ENCODE measurements at places on chromosomes 13 and 19.
A peak's percentile ranks its signal among the peaks of the same experiment; 100 is the strongest.

DNA sequence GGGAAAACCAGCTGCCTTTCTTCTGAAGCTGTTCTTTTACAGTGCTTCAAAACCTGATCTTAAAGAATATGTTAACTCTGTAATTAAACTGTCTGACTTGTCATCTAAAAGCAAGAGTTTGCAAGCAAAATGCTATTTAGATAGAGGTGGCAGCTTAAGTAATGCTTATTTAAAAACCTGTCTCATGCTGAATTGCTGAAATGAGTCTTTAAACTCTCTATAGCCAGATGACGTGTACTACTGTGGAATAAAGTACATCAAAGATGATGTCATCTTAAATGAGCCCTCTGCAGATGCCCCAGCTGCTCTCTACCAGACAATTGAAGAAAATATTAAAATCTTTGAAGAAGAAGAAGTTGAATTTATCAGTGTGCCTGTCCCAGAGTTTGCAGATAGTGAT, 22.9 kb downstream of the ITM2B start:
- DNase-seq, result no peak

GRCh38 chr13:109182777-109183465, 553.5 kb downstream of the MYO16 start:
- no peak for DNase-seq

GRCh38 chr13:32824061-32824460, 192.2 kb upstream of the KL start:
- DNase-seq, result no peak

- no peak for DNase-seq
Observed at GRCh38 chr13:99419591-99420243, 81.6 kb upstream of the TM9SF2 start.

DNA sequence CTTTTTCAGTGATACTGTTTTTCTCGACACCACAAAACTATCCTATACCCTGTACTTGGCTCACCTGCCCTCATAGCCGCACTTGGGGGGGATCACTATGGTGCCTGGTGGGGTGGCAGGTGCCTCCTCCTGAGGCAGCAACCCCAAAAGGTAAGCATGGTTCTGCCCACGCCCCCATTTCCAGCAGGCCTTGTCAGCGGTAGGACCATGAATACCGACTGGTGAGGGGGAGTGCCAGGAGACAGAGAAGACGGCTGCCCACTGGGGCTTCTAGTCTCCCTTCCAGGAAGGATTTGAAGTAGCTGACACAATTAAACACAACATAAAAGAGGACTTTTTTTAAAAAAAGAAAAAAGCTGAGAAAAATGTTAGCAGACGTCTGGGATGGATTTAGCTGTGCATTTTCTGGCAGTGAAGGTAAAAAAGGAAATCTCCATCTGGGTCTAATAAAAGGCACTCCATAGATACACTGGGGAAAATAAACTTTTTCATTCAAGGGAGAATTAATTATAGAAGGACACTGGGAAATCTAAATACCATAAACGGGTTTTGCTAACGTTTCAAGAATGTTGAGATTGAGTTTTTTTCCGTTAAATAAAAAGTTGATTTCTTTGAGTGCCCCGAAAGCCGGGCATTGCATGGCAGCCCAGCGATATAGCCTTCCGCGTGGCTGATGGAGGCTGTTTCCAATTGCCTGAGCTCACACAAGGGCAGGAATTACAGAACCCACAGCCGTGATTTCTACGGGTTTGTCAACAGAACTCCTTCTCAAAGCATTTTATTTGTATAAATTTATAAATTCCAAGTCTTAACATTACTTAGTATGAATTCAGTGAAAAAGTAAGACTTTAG, 45.1 kb downstream of the ATP11A start:
- DNase-seq, result no peak

DNA sequence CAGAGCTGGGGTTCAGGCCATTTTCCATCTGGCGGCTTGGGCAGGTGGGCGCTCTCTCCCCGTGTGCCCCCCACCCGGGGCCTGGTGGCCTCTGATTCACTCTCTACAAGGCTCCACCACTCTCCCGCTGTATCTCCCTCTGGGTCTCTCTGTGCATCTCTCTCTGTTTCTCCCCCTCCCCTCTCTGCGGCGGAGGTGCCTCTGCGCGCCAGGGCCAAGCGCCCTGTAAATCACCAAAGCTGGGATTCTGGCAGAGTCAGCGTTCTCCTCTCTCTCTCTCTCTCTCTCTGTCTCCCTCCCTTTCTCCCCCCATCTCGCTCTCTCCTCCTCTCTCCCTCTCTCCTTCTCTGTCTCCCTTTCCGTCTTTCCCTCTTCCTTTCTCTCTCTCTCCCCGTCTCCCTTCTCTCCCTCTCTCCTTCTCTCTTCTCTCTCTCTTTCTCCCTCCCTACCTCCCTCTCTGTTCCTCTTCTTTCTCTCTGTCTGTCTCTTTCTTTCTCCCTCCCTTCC, 3.9 kb downstream of the NFIC start:
- DNase-seq, result no peak

- DNase-seq, result no peak
Observed at GRCh38 chr19:46115396-46116106, 8.9 kb downstream of the IGFL3 start.

GRCh38 chr19:40927567-40927966, 45.5 kb upstream of the CYP2A7 start:
- DNase-seq, result no peak

DNA sequence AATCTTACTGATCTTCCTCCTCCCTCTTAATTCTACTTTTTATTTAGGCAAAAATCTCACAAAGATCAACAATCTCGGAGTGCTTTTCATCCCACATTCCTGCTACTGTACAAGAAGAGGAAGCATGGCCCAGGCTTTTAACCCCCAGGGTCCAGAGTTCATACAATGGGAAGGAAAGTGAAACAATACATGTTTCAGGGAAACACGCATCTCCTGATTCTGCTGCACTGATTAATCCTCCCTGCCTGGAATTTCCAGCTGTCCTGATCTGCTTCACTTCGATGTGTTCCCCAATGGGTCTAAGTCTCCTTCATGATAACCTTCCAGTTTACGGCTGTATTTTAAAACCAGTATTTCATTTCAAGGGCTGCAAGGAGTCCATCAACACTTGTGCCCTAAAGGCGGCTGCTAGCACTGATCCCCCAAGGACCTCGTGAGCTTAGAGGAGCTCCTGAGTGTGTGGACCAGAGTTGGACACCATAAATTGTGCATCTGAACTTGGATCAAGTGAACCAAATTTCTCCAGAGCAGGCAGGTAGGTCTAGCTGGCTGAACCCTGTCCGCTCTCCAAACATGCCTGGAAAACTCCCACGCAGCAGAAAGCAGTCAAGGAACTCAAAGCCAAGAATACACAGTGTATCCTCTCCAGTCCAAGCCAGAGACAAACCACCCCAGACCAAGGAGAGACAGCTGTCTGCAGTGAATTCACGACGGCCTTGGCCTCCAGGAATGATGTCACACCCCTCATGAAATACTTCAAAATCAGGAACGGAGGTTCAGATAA, 44.3 kb downstream of the COL4A1 start:
- no peak for DNase-seq

GRCh38 chr19:18388960-18389725, 3.2 kb downstream of the GDF15 start:
- DNase-seq, result no peak

- no peak for DNase-seq
Observed at GRCh38 chr19:16198370-16198651, 600 bp downstream of the AP1M1 start.

DNA sequence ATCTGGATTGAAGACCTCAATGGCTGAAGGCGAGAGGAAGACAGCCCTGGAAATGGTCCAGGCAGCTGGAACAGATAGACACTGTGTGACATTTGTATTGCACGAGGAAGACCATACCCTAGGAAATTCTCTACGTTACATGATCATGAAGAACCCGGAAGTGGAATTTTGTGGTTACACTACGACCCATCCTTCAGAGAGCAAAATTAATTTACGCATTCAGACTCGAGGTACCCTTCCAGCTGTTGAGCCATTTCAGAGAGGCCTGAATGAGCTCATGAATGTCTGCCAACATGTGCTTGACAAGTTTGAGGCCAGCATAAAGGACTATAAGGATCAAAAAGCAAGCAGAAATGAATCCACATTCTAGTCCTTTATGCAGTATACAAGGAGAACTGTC, 1.2 kb downstream of the POLR1D start:
- no peak for DNase-seq

GRCh38 chr13:89361909-89362308, 1690.7 kb downstream of the SLITRK5 start:
- no peak for DNase-seq

DNA sequence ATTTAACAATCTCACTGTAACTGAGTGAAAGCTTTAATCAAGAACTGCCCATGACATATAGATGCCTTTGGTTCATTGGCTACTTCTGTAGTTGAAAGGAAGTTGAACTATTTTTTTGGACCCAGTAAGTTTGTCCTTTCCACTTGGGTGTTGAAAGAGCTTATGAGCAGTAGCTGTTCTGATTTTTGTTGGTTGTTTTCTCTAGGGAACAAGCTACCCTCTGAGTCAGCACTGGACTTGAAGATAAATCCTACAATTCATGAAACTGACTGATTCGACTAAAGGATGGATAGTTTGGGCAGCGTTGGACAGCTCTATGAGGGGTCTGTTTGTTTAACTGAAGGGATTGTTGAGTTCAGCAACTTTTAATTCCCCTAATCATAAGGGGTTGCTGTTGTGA, 101.0 kb downstream of the PAN3 start:
- no peak for DNase-seq

DNA sequence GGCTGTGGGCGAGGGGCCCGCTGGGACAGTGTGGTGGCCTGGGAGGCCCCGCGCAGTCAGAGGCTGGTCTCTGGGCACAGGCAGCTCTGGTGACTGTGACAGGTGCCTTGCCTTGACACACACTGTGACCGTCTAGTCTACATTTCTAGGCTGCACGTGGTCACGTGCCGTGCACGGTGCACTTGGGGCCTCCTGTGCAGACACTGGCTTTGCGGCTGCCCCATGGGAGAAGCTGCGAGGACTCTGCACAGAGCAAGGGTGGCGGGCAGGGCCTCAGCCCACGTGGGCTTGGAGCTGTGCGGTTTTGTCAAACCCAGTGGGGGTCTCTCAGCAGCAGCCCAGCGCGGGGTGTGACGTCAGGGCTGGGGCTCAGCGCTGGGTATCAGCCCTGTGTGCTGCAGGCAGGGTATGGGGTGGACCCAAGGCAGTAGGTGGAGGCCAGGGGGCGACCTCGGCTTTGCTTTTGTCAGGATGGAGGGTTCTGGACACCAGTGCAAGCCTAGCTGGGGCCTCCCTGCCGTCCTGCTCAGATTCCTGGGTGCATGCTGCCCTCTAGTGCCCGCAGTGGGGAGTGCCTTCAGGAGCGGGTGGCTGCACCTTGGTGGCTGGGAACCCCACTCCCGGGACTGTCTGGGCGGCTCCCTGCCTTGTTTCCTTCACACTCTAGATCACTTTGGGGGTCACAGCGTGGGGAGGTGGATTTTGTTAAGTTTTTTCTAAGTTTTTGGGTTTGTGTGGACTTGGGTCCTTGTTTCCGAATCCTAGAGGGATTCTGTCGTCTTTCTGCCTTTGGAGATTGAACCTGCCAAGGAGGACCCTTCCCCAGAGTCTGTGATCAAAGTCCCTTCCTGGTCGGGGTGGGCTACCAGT, 62.6 kb downstream of the KDM4B start:
- peak; percentile 83 for DNase-seq

- DNase-seq, result no peak
Observed at GRCh38 chr13:45108716-45109101, 11.6 kb upstream of the GTF2F2 start.

DNA sequence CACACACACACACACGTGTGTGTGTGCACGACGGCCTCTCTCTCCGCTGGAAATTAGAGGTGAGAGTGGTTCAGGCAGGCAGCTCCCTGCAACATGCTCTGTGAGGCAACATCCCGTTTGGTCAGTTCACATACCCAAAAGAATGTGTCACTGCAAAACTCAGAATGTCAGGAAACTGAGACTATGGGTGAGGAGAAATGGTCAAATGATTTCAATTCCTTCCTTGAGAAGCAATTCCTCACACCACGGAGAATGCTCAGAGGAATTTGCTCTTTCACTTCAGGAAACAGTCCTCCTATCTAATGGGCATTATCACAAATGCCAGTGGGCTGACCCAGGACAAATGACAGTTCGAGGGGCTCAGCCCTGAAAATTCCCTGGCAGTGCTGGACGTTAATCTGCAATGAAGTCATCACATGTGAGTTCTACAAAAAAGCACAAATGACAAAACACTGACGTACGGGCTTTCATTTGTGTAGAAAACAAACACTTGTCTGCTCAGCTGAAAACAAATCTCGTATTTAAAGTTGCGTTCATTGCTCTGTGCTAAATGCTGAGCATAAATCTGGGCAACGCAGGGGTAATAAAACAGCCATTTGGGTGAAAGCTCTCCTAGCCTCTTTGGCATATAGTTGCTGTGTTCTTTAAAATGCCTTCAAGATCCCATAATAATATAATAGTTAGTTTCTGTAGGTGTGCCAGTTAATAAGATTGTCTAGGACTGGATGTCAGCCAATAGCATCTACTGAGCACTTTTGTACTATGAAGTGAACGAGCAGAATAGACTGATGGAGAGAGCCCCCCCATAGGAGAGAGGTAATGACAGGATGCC, 18.6 kb upstream of the LATS2 start:
- DNase-seq, result no peak

- no peak for DNase-seq
Observed at GRCh38 chr13:101945435-101945834, 456.4 kb downstream of the FGF14 start.

DNA sequence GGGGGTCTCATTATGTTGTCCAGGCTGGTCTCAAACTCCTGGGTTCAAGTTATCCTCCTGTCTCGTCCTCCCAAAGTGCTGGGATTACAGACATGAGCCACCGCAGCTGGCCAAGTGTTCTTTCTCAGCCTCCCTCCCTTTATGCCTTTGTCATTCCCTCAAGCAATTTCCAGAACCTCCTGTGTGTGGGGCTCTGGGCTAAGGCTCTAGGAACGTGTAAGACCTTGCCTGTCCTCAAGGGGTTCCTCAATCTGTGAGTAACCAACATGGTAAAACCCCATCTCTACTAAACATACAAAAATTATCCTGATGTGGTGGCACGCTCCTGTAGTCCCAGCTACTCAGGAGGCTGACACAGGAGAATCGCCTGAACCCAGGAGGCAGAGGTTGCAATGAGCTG, 15.5 kb upstream of the SPACA4 start:
- DNase-seq, result no peak

DNA sequence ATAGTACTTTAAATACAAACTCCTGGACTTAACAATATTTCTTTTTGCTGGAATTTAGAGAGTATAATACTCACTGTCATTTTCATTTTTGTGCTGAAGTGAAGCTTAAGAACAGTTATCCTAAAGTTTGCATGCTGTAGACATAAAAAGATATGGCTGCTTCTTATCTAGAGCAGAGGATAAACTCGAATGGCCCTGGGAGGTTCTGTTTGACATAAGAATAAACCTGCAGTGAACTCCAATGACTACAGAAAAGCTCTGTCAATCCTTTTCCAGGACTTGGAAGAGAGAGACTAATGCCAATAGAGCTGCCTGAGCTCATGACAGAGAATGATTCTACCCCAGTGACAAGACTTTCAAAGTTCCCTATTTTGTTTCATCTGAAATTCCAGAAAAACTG, 1017.8 kb upstream of the MIR17HG start:
- DNase-seq, result no peak

- DNase-seq, result no peak
Observed at GRCh38 chr13:33146843-33147611, 130.8 kb downstream of the KL start.

- DNase-seq, result no peak
Observed at GRCh38 chr19:15372891-15373301, 6.7 kb downstream of the AKAP8 start.
